CD4-positive, alpha-beta T cell treated with Interleukin-17A for 4 hours (primary cell): ENCODE measurements at places on chromosomes 5 and 9.

DNA sequence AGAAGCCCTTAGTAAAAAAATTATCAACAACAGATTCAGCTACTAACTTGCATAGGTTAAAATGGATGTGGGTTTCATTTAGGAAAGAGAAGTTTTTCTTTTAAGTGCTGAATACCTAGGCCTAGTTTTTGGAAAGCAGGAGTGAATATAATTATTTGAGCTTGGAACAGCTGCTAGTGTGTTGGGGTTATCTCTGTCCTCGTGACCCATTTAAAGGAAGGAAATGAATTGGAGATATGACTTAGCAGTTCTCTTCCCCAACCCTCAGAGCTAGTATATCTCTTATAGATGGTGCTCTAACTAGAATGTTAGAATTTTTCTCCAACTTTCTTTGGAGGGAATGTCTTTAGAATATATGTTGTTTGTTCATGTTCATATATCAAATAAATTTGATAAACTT lies 38.6 kb downstream of the ZNF366 start:
- no peak for DNase-seq

DNA sequence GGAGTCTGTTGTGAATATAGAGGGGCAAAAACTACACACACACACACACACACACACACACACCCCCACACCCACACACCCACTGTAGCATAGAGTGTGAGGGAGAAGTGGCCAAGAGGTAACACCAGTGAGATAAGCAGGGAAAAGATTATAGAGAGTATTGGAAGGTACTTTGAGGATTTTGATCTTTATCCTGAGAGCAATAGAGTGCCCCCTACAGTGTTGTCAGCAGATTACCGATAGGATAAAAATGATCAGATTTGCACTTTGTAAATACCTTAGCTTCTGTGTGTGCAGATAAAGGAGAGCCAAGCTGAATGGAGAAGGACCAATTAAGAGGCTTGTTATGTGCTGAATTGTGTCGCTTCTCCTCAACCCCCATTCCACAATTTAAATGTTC lies 32.3 kb downstream of the ERCC6L2 start:
- no peak for DNase-seq

DNA sequence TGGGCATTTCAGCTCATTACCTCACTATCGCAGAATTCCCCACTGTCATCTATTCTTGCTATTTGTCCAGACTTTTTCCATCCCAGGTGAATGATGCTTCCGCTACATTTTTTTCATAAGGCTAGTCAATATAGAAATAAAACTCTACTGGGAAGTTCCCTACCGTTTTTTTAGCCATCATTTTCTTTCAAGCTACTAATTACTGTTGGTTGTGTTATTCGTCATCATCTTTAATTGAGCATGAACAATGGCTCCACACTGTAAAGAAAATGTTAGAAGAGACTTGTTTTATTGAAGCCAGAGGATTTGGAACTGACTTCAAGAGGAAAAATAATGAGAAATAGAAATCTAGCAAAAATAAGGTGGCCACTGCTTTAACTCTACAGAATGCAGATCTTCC lies 265.0 kb downstream of the ZNF608 start:
- no peak for DNase-seq

GRCh38 chr5:124252747-124253146 lies 493.7 kb downstream of the ZNF608 start:
- no peak for DNase-seq

DNA sequence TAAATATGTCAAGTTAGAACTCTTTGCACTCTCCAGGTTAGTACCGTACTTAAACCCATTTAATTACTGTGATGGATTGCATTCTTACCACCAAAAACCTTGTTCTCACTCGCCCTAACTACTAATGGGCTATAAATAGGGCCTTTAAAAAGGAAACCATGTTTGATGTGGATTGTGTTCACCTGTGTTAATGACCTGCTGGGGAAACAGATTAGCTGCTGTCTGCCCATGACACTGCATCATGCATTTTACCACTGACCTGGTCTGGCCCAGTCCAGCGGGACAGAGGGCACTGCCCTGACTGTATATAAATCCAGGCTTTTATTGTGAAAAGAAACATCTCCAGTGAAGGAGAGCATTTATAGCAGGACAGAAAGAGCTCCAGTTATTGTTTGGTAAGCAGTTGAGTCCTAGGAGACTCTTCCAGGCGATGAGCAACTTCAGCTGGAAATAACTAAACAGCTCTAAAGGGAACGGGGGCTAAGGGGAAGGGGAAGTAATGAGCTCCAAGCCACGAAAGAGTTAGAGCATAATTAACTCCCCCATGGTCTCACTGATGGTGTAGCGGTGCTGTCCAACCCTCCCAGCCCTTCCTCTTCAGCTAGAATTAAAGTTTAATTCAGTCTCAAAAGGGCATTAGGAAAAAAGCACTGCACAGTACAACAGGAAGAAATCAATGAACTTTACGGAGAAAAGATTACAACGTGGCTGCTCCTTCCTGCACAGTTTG lies 303.1 kb downstream of the ENC1 start:
- DNase-seq: no peak

DNA sequence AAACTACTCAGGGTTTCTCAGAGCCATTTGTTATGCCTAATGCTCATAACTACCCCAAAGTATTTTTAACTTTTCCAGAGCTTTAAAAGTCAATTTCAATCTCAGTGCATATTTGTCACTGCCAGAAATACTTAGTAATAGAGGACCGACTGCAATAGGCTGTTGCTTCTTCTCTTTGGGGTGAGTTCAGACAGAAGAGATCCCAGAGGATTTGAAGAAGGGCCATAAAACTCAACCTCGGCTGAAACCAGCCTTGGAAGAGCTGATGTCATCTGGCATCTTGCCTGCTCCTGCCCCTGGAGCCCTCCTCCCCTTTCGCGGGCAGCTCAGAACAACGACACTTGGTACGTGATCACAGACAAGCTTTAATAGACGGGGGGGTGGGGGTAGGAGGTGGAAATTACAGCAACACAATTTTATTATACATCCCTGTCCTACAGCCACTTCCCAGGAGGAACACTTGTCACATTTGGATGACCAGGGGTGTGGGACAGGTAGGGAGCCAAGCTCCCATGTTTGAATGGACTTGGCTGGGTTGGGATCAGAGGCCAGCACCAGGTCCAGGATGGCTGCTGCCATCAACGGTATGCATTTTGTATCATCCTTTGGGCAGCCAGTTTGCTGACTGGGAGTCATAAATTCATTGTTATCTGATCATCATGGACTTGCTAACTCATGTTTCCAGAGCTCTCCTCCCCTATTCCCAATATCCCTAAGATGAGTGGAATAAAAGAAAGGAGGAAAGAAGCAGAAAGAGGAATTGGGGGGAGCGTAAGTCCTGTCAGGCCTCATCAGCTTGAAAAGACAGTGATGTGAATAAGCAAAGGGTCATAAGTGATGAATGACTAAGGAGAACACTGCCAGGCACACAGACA lies 186.6 kb upstream of the PANK3 start:
- DNase-seq: no peak

GRCh38 chr5:83639911-83640310 lies 80.7 kb downstream of the HAPLN1 start:
- no peak for DNase-seq

- DNase-seq: no peak
These were observed 171.0 kb upstream of the OTULINL start for GRCh38 chr5:14410394-14411201.
